ENCODE measurements at places on chromosomes 4 and X.

GRCh38 chrX:20519146-20519545, 252.4 kb upstream of the RPS6KA3 start:
- DNase-seq = no peak

GRCh38 chr4:71355045-71355444, 16.2 kb downstream of the SLC4A4 start:
- no peak for DNase-seq

- DNase-seq = no peak
Measured at GRCh38 chr4:94577136-94577535, 125.4 kb downstream of the PDLIM5 start.

DNA sequence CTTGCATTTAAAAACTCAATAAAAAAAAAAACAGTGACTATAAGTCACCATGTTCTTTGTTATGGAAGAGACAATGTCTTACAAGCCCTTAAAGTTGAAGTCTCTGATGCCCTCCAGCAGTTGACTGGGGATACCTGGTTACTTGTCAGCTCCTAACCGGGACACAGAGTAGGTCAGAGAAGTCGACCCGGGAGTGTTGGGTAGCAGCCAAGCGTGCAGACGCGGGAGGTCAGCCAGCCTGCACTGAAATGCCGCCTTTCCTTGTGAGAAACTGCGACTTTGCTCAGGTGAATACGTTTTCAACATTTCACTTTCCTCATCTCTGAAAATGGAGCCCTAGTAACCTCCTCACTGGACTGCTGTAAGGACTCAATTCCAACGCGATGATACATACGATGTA, 81.8 kb downstream of the F11 start:
- DNase-seq = no peak

GRCh38 chr4:41477181-41477905, 60.6 kb upstream of the LIMCH1 start:
- DNase-seq = no peak

- DNase-seq = no peak
Measured at GRCh38 chrX:24506082-24506481, 41.0 kb downstream of the PDK3 start.

GRCh38 chr4:159298502-159298901, 195.6 kb downstream of the RAPGEF2 start:
- no peak for DNase-seq

- no peak for DNase-seq
Measured at GRCh38 chrX:129593137-129593536, 53.1 kb downstream of the OCRL start.

GRCh38 chr4:126568652-126569570, 1063.8 kb upstream of the INTU start:
- DNase-seq = no peak

DNA sequence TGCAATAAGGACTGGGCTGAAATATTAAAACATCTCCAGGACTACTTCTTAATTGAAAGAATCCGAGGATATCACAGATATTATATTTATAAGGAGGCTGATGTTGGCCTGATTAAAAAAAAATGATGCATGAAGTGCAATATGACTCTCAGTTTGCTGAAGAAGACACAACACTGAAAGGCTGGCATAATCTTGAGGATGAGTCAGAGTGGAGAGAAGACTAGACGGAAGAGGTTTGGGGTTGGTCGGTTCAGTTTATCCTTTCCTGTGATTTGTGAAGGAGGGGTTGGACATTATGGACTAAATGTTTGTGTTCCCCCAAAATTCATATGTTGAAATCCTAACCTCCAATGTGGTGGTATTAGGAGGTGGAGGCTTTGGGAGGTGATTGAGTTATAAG, 170.3 kb downstream of the CORIN start:
- no peak for DNase-seq

GRCh38 chr4:93183576-93183975, 645.0 kb upstream of the ATOH1 start:
- no peak for DNase-seq

- DNase-seq = no peak
Measured at GRCh38 chrX:40299641-40300046, 201.9 kb upstream of the BCOR start.

DNA sequence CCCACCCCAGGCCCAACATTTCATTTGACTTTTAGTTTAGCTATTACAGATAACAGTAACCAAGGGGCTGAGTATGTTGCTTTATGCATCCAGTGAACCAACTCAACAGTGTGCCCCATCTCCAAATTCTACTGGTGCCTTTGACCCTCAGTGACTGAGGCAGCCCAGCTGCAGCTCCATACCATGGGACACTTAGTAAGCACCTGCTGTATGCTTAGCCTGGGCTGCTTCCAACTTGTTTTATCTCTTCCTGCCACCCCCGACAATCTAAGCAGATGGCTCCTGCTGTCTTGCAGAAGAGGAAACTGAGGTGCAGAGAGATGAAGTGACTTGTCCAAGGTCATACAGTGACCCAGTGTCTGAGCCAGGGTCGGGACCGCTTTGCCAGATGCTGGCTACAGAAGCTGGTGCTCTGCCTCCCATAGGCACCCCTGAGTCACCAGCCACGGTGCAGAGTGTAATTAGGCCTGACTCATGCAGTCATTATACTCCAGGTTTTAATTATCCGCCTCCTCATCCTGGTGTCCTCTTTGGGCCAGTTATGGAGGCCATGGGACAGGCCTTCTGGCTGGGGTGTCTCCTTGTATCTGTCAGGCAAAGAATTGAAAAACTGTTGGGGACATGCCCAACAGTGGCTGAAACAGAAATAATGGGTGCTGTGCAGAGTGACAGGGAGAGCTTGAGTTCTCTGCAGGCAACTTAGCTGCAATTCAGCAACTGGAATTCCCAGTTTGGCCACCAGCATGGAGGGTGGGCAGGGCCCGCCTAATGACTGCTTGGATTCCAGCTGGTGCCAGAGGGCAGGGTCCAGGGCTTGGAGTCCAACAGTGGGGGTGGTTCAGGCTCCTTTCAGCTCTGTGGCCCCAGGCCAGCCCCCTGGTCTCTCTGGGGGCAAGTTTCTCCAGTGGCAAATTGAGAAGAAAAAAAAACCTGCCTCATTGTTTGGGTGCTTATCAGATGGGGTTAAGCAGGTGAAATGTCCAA, 8.2 kb upstream of the GPR78 start:
- DNase-seq = no peak

- DNase-seq = no peak
Measured at GRCh38 chr4:866761-867390, 40.9 kb upstream of the CPLX1 start.

DNA sequence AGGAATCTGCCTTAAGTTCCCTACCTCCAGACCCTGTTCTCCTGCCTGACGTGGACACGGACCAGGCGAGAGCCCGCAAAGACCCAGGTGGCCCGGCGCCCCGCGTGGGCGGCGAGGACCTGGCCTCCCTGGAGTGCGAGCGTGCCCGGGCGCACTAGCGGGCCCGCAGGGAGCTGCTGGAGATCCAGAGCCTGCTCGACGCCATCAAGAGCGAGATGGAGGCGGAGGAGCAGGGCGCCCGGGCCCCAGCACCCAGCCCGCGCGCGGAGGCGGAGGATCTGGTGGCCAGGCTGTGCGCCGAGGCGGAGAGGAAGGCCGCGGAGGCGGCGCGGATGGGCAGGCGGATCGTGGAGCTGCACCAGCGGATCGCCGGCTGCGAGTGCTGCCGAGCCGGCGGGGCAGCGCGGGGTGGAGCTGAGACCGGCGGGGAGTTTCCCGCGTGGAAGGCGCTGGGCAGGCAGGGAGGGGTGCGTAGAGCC, 18.2 kb downstream of the MRFAP1 start:
- DNase-seq = no peak

GRCh38 chr4:9804918-9805317, 23.5 kb downstream of the DRD5 start:
- DNase-seq = no peak

DNA sequence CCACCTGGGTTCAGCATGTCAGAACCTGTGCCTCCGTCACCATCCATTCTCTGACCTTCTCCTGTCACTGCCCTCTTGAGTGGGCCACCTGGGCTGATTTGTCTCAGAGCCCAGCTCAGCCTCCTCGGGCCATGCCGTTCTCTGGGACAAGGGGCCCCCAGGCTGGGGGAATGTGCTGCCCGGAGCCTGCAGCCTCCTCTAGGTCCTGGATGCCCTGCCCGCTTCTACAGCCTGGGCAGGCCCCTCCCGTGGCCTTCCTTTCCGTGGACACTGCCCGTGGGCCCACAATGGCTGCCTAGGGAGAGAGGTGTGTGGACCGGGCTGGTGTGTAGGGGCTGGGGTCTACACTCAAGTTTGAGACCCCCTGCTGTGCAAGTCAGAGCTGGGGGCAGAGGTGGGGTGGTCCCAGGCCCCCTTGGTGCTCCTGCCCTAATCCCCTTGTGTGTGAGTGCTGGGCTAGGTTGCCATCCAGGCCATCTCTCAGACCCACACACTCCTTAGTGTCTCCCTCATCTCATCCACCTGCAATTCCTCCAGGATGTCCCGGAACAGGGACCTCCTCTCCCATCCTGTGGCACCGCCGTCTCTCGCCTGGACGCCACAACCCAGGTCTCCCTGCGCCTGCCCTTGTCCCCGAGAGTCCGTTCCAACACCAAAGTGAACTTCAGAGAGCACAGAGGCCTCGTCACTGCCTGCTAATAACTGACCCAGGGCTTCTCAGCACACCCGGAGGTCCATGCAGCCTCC, 12.4 kb downstream of the PSAPL1 start:
- DNase-seq = no peak

DNA sequence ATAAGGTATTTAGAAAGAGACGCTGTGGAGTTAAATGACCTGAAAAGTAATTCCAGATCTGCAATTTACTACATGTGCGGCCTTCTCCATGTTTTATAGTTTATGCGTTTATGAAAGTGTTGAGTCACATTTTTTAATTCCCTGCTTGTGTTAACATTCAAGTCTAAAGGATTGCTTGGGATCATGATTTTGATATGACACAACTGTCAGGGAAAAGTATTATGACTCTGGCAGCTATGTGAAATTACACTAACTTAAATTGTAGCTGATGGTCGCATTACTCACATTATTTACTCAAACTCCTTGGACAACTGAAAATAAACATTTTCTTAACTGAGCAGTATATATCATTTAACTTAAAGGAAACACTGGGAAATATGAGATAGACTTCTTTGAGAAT, 14.3 kb upstream of the GABRB1 start:
- no peak for DNase-seq

- no peak for DNase-seq
Measured at GRCh38 chrX:20951016-20951810, 423.0 kb upstream of the CNKSR2 start.

GRCh38 chrX:37424000-37424429, 74.9 kb downstream of the PRRG1 start:
- DNase-seq = peak; percentile 0

DNA sequence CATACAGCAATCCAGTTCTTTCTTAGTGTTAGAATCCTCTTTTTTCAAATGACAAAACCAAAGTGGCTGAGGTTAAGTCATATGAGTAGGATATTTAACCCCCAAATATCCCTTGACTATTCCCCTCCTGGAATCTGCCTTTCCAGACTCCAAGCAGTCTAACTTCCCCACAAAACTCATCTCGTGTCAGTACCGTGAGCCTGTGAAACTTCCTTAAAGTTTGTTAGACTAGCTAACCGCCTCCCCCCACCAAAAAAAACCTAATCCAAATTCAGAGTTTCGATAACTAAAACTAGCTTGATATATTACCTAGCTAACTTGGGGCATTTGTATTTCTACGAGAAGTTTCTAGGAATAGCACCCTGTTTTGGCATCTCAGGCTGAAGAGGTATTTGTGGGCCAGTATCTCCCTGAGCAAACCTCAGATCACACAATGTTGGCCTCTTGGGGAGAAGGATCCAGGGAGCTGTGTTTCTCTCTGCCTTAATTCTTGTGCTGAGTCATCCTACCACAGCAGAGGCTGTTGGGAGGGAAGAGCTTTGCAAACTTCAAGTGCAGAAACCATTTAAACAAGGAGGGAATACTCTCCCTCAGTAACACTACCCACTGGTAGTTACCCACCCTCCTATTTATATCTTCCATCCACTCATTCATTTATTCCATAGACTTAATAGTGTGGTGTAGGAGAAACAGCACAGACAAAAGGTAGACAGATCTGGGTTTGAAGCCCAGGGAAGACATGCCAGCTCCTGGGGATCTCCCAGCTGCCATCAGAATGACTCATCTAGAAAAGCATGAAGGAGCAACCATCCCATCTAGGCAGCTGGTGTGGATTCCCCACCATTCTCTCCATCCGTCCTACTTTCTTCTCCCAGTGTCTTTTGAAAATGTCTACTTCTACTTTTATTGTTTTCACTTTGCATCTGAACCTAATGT, 39.3 kb upstream of the TXK start:
- peak; percentile 27 for DNase-seq

DNA sequence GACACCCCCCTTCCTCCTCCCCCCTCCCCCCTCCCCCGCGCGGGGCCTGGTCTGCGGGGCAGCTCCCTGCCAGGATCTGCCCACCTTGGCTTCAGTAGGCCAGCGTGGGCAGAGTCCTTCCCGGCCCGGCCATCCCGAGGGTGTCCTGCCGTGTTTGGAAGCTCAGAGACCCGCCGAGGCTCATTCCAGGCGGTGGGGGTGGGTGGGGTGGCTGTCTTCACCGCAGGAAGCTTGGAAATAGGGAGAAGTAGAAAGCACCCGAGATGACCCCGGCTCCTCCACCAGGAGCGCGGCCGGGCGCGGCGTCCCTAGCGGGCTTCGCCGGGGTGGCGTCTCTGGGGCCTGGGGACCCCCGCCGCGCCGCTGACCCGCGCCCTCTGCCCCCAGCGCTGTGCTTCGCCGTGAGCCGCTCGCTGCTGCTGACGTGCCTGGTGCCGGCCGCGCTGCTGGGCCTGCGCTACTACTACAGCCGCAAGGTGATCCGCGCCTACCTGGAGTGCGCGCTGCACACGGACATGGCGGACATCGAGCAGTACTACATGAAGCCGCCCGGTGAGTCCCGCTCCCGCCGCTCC, 1.6 kb downstream of the NAT8L start:
- DNase-seq = no peak

DNA sequence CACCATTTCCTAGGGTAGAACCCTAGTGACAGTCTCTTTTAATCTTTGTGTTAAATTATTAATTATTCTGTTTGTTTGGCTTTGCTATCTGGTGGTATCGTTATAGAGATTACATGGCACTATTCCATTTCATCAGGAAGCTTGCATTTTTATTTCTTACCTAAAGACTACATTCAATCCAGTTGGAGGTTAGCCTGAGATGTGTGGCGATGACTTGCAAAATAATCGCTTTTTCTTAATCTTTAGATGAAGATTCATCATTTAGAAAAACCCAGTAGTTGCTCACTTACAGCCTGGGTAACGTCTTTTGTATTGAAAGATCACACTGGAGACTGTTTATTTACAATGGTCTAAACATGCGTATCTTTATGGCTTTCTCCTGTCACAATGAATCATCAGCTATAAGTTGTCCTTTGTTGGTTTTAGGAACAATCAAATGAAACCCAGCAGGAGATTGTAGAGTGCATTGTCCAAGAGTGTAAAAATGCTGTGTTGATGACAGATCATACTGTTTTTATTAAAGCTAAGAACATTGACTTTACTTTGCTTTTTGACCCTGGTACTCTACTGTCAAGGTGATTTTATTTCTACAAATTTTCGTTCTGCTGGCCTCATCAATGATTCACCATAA, 281.7 kb upstream of the PITX2 start:
- DNase-seq = peak; percentile 5

- DNase-seq = no peak
Measured at GRCh38 chr4:76257824-76258223, 6.3 kb downstream of the FAM47E start.

GRCh38 chrX:43878906-43879526, 3.2 kb downstream of the MAOB start:
- DNase-seq = no peak

Data from SHP77 (cell line).